NCI-H345 (cell line): ENCODE measurements at places on chromosomes 5 and 9.

DNA sequence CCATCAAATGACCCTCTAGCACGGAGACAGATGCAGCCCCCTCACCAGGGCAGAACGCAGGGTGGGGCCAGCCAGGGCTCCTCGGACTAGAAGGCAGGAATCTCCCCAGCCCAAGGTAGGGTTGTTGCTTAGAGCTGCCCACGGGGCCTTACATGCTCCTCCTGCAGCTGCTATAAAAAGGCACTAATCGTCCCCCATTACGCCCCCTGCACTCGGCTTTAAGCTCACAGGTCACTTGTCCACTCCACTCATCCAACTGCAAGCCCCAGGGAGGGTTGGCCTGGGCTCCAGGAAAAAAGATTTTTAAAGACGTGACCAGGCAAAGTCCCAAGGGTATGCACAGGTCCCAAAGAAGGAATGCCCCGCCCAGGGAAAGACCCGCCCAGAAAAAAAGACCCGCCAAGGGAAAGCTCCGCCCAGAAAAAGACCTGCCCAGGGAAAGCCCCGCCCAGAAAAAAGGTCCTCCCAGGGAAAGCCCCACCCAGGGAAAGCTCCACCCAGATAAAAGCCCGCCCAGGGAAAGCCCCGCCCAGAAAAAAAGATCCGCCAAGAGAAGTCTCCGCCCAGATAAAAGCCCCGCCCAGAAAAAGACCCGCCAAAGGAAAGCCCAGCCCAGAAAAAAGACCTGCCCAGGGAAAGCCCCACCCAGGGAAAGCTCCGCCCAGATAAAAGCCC lies 11.1 kb downstream of the GRIN1 start:
- no peak for DNase-seq

- no peak for DNase-seq
Measured at GRCh38 chr5:35345222-35345621, 114.9 kb upstream of the PRLR start.

DNA sequence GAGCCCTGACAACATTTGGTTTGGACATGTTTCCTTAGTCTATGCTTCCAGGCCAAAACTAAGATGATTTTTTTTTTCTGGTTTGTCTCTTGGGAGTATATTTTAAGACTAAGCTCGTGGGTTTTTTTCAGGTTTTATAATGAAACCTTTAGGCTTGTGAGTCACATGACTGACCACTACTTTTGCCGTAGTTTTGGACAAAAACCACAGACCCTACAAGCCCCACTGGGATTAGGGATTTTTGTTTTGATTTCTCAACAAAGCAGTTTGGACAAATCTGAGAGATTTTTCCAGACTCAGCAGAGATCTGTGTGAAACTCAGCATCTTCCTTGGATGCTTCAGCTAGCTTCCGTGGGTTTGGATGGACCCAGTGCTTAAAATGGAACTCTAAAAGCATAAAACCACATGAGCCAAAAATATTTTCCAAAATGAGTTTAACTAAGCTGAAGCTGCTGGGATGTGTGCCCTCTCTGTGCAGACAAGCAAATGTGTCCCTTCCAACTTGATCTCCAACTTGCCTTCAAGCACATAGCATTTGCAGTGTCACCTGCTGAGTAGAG lies 70.3 kb upstream of the SMIM15 start:
- no peak for DNase-seq

GRCh38 chr5:179297486-179298180 lies 47.6 kb downstream of the ADAMTS2 start:
- no peak for DNase-seq

DNA sequence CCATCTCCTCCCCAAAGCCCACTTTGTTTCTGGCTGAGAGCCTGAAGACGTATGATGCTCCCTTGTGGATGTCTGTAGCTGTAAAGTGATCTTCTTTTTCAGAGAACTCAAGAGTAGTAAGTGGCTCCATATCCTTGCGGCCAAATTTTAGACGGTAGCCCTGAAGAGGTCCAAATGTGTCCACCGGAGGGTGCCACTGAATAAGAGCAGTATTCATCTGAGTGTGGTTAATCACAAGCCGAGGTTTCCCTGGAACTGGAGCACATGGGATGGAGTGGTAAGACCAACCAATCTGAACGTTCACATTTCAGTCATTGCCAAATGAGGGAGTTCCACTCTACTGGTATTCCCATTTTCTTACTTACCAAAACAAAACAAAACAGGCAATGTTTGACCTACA lies 686.5 kb upstream of the DMAC1 start:
- DNase-seq, result peak; percentile 39
